Non-pigmented ciliary epithelial cell (primary cell): ENCODE measurements at places on chromosomes 6 and 20.

GRCh38 chr6:84568971-84569370 is 195.4 kb downstream of the TBX18 start:
- no peak for DNase-seq

- no peak for DNase-seq
These were observed 11.7 kb downstream of the TSPYL1 start for GRCh38 chr6:116267836-116268588.

DNA sequence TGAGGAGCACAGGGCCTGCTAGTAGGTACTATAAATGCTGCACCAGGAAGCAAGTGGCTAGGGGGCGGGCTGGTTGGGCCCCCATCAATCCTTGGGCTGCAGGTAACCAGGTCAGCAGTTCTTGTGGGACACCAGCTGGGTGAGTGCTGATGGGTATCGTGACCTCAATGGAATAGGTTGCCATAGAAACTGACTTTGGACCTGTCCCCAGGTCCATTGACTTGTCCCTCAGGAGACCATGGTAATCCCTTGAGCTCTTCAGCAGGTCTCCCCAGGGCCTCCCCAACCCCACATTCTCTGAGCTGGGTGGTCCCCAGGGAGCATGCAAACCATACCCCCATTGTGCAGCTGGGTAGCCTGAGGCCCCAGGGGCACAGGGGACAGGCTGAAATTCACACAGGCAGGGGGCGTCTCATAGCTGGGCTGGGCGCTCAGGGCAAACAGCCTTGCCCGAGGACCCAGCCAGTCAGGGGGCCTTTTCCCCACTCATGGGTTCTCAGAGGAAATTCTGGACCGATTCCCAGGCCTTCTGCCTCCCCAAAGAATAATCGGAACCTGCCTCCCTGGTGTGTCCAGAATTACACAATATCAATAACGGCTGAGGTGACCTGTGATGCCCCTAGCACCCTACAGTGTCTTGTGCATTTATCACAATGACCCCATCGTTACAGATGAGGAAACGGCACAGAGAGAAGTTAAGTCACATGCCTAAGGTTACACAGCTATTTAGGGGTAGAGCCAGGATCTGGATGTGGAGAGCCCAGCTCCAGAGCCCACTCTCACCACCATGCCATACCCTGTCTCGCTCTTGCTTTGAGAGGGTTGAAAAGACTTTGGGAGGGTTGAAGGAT is 35.9 kb downstream of the SRC start:
- no peak for DNase-seq

DNA sequence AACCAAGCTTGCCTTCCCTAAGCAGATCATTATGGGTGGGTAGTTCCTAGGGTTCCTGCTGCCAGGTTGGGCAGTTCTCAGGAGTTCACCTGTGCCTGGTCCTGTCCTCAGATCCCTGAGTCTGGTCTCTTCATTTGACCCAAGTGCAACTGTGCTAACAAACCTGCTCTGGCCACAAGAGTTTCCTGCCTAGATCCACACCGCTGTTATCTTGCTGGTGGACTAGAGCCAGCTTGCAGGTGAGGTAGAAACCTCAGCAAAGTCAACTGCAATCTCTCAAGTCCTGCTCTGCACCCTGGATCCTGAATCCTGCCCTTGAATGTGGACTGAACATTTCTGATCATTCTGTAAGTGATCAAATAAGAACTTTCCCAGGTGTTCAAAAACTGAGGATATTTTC is 191.8 kb upstream of the LRFN2 start:
- no peak for DNase-seq

- no peak for DNase-seq
These were observed 19.9 kb upstream of the CRIP3 start for GRCh38 chr6:43328528-43328927.

GRCh38 chr6:118240878-118241528 is 307.1 kb upstream of the PLN start:
- DNase-seq, result no peak

GRCh38 chr6:13998356-13998755 is 73.6 kb downstream of the RNF182 start:
- no peak for DNase-seq

DNA sequence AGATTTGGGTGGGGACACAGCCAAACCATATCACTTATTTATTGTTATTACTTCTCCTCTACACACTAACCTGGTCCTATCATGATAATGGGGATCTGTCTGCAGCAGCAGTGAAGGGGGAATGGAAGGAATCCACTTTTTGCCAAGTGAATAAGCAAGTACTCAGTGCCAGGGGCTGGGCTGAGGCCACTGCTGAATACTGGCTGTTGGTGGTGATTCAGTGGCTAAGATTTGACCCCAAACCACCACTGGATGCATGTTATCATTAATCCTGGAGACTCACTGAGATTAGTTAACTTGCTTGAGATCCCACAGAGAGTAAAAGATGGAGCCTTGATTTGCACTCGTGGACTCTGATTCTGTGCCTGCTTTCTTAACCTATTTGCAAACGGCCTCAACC is 127.7 kb downstream of the TSHZ2 start:
- no peak for DNase-seq

- DNase-seq, result no peak
These were observed 138.0 kb downstream of the CARMIL1 start for GRCh38 chr6:25417046-25417605.

GRCh38 chr6:146719387-146719786 is 120.6 kb downstream of the ADGB start:
- no peak for DNase-seq

DNA sequence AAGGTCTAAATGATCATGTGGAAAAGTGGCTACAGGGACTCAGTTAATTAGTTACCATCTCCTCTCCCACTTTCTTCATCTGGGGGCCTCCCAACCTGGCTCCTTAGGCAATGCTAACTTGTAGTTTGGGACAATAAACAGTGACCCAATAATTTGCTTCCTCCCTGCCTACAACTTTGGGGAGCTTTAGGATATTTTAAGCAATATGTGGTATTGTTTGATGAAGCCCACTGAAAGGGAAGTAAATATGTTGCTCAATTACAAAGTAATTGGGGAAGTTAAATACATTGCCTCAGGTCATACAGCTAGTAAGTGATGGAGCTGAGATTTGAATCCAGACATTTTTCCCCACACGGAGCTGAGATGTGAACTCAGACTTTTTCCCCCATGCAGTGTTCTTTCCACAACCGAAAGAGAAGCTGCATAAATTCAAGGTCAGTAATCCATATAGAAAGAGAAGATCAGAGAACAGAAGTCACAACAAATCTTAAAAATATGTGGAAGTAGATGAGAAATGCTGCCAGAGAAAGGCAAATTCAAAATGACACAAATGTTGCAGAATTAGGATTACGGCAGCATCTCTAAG is 26.6 kb downstream of the ZHX3 start:
- DNase-seq, result no peak

DNA sequence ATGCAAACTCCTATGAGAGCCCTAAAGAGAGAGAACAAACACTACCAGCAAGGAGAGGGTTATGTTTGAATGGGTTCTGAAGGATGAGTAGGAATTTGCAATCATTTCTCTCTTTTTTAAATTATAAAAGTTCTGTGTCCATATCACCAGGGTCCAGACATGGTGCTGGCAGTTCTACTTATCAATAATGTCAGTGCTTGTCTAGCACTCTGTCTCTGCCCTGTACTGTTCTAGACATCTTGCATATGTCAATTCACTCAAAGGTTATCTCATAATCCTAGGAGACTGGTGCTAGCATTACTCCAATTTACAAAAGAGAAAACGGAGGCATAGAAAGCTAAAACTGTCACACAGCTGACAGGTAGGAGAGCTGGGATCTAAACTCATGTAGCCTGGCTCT is 101.3 kb downstream of the VEGFA start:
- DNase-seq, result no peak

- no peak for DNase-seq
These were observed 1.2 kb downstream of the ABHD12 start for GRCh38 chr20:25389401-25389857.

DNA sequence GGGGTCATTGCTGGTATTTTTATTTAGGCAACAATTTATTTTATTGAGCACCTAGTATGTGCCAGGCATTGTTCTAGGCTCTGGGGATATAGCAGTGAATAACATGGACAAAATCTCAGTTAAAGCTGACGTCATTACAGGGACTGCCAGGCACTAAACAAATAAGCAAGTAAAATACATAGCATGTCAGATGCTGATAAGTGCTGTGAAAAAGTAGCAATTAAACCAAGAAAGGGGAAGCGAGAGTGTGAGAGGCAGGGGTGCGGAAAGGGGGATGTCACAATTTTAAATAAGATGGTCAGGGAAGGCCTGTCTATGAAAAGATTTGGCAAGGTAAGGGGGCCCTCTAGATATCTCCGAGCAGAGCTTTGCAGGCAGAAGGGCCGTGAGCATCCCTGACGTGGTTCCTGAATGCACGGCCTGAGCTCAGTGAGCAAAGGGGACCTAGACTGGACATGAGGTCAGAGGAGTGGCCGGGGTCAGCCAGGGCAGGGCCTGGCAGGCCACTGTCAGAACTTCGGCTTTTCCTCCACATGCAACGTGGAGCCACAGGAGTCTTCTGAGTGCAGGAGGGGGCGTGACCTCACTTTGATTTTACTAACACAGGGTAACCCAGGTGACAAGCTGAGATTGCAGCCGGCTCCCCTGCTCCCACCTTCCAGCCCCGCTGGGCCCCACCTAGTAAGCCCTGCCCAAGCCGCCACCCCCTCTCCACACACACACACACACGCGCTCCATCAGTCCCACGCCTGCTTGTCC is 24.2 kb upstream of the SIRPA start:
- DNase-seq, result no peak

- peak; percentile 6 for DNase-seq
These were observed 67.4 kb upstream of the ASCC3 start for GRCh38 chr6:100948381-100949133.

GRCh38 chr20:19288061-19288460 is 75.6 kb downstream of the SLC24A3 start:
- no peak for DNase-seq

DNA sequence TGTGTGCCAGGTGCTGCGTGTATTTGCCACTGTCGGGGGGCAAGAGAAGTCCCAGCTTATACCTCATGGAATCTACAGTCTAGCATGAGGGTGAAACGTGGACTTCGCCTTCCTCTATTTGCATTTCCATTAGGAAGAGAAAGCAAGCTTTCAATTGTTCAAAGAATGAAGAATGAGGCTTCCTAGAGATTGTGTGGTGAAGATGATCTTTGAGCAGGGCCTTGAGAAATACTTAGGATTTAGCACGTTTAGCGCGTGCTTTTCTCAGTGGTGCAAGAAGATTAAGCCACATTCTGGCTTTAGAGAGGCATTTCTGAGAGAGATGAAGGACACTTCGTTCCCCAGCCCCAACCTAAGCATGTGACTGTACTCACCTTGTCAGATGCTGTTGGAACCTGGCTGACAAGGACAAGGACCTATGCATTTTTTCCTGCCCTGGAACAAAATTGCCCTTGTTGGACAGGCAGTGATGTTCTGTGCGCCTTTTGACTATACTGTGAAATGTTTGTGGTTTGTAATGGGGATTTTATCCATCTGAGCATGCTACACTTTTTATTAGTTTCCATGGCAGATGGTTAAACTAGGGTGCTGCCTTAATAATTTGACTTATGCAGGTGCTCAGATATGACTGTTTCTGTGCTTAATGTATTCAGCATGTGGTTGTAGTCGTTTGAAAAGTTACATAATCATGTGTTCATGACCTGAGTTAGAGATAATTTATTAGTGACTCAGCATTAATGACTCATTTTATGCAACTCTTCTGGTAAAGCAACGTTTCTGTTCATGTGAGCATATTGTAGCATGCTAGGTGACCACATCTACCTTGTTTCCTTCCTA is 10.7 kb downstream of the TULP4 start:
- DNase-seq, result peak; percentile 37

- DNase-seq, result no peak
These were observed 4.0 kb downstream of the EGFL8 start for GRCh38 chr6:32168350-32168749.

DNA sequence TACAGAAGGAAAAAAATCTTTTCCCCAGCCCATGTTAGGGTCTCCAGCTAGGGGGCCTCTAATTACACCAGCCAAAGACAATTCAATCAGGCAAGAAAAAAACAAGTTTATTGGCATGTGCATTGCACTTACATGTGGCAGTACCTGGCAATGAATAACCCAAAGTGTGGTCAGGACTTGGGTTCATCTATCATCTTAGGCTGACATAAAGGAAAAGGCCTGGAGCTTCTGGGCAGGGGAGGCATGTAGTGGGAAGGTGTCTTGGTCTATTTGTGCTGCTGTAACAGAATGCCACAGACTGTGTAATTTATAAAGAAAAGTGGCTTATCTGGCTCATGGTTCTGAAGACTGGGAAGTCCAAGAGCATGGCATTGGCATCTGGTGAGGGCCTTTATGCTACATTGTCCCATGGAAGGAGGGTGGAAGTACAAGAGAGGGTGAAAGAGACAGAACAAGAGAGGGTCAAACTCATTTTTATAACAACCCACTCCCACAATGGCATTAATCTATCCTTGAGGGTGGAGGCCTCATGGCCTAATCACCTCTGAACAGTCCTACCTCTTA is 4.4 kb upstream of the PYGB start:
- no peak for DNase-seq

- DNase-seq, result no peak
These were observed 30.6 kb downstream of the FAM229B start for GRCh38 chr6:112118034-112118433.

GRCh38 chr6:108653949-108654348 is 93.2 kb downstream of the FOXO3 start:
- no peak for DNase-seq

DNA sequence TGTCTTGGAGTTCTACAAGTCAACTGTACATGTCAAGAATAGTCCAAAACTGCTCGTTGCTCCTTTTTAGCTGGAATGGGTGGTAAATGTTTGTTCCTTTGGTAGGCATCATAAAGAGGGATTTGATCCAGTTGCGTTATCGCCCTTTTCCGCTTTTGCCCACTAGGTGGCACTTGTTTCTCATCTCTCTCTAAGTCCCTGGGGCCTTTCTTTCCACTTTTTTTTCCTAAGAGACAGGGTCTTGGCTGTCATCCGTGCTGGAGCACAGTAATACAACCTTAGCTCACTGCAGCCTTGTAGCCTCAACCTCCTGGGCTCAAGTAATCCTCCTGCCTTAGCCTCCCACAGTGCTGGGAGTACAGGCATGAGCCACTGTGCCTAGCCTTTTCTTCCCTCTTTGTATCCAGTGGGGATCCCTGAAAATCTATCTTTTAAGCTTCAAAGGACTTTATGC is 20.7 kb downstream of the GTPBP2 start:
- DNase-seq, result no peak

- DNase-seq, result no peak
These were observed 57.4 kb upstream of the DDR1 start for GRCh38 chr6:30826961-30827342.

- DNase-seq, result no peak
These were observed 203.2 kb downstream of the SIM1 start for GRCh38 chr6:100261486-100261885.

- DNase-seq, result no peak
These were observed 487.0 kb downstream of the CD109 start for GRCh38 chr6:74182992-74183391.

- DNase-seq, result no peak
These were observed 383.0 kb upstream of the CDH4 start for GRCh38 chr20:60869087-60869486.

DNA sequence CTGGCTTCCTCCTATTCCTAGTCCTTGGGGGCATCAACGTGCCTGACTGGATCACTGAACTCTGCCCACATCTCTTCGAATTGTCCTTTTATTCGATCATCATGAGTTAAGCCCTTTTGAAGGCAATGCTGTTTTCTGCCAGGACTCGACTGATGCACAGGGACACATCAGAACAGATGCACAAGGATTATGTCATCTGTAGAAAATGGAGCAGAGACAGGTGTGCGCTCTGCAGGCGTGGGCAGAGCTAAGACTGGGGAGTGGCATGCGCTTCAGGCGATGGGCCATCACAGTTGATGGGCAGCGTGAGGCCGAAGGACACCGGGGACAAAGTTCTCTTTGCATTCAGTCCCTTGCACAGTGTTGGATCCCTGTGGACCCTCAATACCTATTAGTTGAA is 13.1 kb downstream of the GABRR1 start:
- DNase-seq, result no peak
